ENCODE measurements at places on chromosomes 13 and 19. TPM values are rescaled to one million over a fixed set of nuclear protein-coding genes. Genes with fewer than 3 reads are reported as not detected.

DNA sequence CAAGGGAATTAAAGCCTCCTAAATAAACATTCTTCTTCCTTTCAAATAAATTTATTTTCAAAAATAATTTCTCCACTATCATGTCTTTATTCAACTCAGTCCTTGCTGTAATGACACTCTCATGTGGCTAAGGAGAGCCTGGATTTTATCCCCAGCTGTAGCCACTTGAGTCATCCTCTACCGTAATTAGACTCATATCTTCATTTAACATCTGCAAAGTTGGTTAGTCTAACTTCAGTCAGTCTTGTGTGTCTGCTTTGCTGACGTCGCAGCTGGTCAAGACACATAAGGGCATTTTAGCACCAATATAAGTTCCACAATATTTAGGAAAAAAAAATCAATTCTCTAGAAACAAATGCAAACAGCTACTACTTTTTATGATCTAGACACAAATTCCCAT is 776.4 kb upstream of the ATXN8OS start:
- DNase-seq, result no peak

DNA sequence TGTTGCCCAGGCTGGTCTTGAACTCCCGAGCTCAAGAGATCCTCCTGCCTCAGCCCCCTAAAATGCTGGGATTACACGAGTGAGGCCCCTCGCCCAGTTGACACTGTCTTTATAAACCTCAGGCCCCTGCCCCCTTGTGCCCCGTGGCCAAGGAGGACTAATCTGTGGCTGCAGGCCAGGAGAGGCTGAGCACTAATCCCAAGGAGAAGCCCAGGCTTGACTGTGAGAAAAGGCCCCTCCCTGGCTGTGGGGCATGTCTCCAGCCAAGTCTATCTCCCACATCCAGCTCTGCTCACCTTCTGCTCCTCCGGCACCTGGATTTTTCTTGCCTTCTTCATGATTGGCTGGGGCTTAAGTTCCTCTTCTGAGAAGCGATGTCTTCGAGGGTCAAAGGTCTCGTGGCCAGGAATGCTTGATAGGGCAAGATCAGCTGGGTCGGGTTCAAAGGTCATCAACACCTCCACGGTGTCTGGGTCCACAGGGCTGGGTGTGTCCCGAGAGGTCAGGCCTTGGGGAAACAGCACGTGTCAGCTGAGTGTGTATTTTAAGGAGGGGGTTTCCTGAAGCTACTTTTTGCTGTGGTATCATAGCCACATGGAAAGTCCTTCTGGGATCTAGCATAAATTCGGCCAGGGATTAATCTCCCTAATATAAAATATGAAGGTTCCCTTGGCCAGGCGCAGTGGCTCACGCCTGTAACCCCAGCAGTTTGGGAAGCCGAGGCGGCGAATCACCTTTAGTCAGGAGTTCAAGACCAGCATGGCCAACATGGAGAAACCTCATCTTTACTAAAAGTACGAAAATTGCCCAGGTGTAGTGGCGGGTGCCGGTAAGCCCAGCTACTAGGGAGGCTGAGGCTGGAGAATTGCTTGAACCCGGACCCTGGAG is 3.8 kb downstream of the DBP start:
- no peak for DNase-seq

GRCh38 chr13:98843482-98843877 is 91.0 kb upstream of the SLC15A1 start:
- no peak for DNase-seq

Gene LPAR6
- 6.2 TPM for total RNA-seq

Data from kidney epithelial cell (primary cell).